CD4-positive, CD25-positive, alpha-beta regulatory T cell (primary cell): ENCODE measurements at places on chromosomes 7 and 10. TPM values are rescaled to one million over a fixed set of nuclear protein-coding genes. Genes with fewer than 3 reads are reported as not detected.

The SEMA3A gene
- not detected for total RNA-seq

The THSD7A gene
- total RNA-seq: 0.02 TPM

The TMEM270 gene
- total RNA-seq: not detected

The IDI2 gene
- not detected for total RNA-seq

The TLX1 gene
- not detected for total RNA-seq

The TMEM236 gene
- total RNA-seq: 0.10 TPM

- no peak for DNase-seq
Measured at GRCh38 chr7:120915314-120916105, 35.1 kb upstream of the ING3 start.

GRCh38 chr10:27792216-27792615, 46.6 kb upstream of the MKX start:
- DNase-seq: no peak

DNA sequence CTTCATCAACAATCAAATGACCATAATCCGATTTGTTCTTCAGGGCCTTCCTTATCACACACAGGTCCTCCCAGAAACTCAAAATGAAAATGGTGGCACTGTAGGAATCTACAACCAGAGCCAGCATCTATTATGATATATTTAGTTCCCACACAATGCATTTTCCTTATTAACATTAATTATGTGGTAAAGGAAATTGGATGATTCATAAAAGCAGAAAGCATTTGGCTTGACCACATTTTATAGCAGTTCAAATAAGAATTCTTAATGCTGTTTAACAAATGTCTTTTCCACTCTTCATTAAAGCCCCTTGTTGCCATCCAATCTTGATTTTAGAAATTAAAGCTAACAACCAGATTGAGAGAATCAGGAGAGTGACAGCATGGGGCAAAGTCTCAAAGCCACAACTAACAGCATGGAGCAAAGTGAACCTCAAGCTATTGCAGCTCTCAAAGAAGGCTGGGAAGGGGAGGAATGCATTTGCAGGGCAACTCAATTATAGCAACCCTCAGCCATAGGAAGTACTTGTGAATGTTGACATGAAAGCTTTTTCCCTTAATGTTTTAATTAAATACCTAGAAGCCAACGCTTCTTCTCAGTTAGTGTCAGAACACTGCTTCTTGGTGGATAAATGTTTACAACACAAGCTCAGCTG, 549.1 kb downstream of the NXPH1 start:
- no peak for DNase-seq

DNA sequence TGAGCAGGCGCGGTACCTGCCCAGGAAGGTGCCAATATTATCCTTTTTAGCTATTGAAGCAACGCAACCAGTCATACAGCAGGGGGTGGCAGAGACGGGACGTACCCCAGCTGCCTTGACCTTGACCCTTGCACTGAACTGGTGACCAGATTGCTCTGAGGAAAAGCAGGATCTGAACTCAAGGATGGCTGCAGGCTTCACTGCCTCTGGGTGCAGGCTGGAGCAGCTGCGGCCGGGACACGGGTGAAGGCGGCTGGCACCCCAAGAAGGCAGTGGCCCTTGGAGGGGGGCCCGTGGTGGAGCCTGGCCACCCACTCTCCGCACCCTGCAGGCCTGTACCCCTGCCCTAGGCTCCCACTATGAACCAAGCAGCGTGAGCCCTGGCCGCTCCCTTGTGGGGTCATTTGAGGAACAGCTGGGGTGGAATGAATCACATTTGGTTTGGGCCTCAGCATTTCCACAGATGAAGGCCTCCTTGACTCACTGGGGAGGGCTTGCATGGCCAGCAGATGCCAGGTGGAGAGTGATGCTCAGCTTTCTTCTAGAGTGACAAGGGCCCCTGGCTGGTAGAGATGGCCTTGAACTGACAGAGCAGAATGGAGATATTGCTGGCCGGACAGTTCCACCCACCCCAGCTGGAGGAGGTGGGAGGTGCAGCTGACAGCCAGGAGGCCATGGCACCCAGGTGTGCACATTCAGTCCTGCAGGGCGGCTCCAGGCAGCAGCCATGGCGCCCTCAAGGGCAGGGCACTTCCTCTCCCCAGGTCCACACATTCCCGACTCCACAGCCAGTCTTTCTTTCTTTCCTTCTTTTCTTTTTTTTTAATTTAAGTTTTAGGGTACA, 218.7 kb downstream of the WDR37 start:
- DNase-seq: no peak

DNA sequence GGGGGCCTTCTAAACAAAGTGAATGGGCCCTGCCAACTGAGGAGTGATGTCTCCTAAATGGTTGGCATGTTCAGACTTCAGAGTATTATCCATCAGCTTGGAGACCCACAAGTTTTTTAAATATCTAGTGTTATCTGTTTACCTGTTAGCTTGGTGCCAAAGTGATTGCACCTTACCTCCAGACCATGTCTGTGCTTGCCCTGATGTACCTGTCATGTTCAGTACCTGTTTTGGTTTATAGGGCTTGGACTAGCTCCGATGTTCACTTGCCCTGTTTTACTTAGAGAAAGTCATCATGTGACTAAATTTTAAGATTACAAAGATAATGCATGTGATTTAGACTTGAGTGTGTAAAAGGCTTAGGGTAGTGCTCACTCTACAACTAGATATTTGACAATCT, 67.7 kb downstream of the CNNM2 start:
- no peak for DNase-seq

GRCh38 chr7:13910805-13911551, 78.5 kb downstream of the ETV1 start:
- no peak for DNase-seq

DNA sequence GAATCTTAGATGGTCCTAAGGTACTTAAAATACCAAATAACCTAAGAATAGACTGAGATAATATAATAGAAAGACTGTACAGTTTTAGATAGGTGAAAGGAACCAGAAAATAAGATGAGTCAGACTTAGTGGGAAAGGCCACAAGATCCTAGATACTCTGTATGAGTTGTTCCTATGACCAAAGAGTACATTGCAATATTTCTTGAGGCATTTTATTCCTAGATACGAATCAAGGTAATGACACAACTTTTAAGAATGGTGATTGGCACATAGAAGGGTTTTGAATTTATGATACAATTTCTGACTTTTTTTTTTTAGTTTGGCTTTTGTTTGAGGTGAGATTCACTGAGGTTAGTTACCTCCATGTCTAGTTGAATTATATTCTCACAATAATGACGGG, 30.2 kb downstream of the MGAM start:
- no peak for DNase-seq

- no peak for DNase-seq
Measured at GRCh38 chr7:50554431-50555322, 10.5 kb downstream of the DDC start.

DNA sequence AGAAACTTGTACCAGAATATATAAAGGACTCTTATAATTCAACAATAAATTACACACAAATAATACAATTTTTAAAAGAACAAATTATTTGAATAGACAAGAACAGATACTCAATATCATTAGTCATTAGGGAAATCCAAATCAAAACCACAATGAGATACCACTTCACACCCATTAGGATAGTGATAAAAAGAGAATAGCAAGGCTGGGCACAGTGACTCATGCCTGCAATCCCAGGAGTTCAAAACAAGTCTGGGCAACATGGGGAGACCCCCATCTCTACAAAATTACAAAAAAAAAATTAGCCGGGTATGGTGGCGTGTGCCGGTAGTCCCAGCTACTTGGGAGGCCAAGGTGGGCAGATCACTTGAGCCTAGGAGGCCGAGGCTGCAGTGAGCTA, 52.2 kb upstream of the KCNIP2 start:
- DNase-seq: no peak

DNA sequence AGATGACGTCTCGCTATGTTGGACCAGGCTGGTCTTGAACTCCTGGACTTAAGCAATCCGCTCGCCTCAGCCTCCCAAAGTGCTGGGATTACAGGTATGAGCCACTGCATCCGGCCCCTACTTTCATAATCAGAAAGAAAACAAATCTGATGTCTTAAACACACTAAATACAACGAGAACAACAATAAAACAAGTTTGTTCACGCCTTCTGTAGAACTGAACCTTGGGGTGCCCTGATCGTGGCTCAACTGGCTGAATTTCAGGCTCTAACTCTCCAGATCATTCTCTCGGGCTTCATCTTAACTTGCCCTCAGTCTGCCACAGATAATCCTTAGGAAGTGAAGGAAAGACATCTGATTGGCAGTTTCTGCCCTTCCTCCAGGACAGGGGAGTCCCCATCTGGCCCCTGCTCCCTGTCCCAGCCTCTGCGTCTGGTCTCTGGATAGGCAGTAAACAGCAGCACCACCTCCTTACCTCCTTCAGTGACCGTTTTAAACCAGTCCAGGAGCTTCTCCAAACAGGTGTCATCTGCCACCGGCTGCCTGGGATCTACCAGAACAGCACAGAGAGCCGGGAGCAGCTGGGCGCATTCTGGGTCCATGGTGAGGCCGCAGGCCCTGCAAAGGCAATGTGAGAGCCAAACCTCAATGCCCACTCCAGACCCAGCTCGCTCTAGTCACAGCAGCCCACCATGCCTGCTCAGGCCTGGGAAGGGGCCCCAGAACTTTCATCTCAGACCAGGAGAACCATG, 1.3 kb downstream of the BRAT1 start:
- DNase-seq: no peak

DNA sequence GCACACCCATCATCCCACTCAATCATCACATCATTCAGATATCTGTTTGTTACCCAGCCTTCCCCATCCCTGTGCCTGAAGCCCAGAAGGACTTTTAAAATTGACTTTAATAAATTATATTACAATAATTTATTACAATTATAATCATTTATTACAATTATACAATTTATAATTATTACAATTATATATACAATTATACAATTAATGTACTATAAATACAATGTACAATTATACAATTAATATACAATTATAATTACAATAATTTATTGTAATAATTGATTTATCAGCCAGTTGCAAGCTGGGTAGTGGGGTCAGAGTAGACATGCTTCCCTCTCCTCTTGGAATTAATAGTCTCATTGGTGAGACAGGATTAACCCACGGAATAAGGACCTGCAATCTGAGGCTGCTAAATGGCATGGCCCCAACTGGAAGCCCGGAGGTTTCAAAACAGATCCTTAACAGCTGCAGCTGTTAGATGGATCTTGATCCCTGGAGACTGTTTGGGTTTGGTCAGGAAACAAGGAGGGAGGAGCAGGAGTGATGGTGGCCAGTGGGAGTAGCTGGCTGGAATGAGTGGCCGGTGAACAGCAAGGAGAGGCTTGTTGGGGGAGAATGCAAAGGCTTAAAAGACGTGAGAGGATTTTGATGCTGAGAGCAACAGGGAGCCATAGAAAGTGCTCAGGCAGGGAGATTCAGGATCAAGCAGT, 402.8 kb upstream of the PODXL start:
- DNase-seq: no peak

DNA sequence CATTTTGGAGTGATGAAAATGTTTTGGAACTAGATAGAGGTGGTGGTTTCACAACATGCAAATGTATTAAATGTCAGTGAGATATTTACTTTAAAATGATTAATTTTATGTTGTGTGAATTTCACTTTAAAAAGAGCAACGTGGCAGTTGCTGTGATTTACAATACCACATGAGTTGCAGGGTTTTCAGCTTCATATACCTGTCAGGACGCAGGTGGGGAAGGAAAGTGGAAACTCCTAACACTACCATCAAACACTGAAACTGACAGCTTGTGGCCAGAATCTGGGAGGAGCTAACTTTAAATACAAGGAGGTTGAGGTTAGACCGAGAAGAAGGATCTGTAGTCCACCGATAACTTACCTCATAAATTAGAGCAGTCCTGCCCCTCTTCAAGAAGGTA, 168.9 kb upstream of the TMEM72 start:
- DNase-seq: no peak

DNA sequence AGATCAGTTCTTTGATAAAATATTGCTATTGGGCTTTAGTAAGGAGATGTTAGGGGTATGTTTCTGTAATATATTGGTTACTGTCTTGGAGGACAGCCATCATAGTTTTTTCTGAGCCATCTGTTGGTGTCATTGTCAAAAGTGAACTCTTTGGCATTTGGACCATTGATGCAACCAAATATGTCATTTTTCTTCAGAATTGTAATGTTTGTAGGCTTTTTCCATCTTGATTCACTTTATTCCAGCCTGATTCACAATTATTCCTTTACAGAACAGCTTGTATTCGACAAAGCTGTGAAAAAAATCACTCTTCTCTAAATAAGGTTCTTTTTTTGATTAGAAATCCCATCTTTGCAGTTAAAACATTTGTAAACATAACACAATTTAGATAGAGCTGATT, 37.4 kb downstream of the SMNDC1 start:
- DNase-seq: no peak
